ENCODE measurements at places on chromosomes 2 and 18. TPM values are rescaled to one million over a fixed set of nuclear protein-coding genes. Genes with fewer than 3 reads are reported as not detected.

Gene HSPD1
- 260 TPM for total RNA-seq

Gene VWC2L
- not detected for total RNA-seq

Gene PROKR1
- not detected for total RNA-seq

Gene NEU2
- not detected for total RNA-seq

Gene GREB1
- total RNA-seq: 0.30 TPM

Gene ZC3H6
- total RNA-seq: 1.4 TPM

Gene ZNF385B
- total RNA-seq: not detected

Gene CHCHD5
- 11.7 TPM for total RNA-seq

Gene E2F6
- total RNA-seq: 14.6 TPM

All from epithelial cell of umbilical artery (primary cell).